ENCODE measurements at places on chromosomes 2 and 18.

- no peak for ATAC-seq
Measured at GRCh38 chr2:44549099-44549471, 187.3 kb downstream of the CAMKMT start.

- ATAC-seq = no peak
Measured at GRCh38 chr2:101114268-101114783, 36.9 kb downstream of the TBC1D8 start.

- no peak for ATAC-seq
Measured at GRCh38 chr2:71736986-71737385, 283.6 kb downstream of the DYSF start.

DNA sequence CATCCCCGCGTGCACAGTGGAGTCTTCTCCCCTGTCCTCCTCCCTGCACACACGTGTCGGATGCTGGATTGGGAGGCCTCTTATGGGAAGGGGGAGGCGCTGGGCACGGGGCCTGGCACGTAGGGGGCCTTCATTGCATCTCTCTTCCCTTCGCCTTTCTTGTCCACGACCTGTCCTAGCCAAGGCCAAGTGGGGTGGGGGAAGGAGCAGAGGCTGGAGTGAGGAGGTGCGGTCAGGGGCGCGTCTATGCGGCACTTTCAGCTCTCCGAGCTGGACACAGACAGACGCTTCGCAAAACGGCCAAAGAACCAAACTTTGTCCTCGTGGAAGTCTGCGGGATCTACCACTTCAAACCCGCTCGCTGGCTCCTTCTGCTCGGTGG is 13.4 kb downstream of the ALPG start:
- ATAC-seq = no peak

- no peak for ATAC-seq
Measured at GRCh38 chr2:141348481-141348880, 782.3 kb downstream of the LRP1B start.

DNA sequence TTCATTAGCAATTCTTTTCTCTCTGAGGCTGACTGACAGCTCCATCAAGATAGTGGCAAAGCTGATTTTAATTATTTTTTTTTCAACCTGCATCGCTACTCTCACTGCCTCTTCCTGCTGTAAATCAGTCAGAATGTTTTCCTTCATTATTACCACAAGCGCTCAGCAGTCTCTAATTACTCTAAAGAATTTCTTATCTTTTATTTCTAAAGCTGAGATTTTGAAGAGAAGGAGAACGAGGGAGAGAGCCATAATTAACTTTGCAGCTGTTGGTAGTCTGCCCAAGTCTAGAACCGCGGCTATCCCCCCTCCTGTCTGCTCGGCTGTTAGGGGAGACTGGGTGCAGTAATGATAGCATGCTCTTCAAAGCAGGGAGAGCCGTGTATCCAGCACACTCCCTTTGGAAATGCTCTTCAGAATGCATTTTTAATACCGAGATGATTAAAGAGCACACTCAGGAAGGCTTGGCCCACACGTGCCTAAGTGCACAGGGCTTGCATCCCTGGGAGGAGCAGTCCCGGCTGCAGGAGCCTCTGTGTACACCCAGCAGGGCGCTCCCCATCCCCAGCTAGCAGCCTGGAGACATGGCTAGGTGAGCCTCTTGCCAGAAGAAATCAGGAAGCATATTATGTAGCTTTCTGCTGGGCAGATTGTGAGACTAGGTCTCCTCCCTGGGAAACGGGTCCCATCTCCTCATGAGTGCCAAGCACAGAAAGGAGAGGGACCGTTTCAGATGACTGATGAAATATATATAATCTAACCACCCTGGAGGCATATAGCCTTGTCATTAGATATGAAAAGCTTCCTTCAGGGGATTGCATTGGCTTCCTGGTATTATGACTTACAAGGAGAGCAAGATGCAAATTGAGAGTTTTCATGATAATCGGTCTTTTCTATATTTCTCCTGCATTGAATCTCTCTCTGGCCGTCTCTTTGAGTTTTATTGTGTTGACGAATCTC is 555.2 kb downstream of the CMPK2 start:
- no peak for ATAC-seq

DNA sequence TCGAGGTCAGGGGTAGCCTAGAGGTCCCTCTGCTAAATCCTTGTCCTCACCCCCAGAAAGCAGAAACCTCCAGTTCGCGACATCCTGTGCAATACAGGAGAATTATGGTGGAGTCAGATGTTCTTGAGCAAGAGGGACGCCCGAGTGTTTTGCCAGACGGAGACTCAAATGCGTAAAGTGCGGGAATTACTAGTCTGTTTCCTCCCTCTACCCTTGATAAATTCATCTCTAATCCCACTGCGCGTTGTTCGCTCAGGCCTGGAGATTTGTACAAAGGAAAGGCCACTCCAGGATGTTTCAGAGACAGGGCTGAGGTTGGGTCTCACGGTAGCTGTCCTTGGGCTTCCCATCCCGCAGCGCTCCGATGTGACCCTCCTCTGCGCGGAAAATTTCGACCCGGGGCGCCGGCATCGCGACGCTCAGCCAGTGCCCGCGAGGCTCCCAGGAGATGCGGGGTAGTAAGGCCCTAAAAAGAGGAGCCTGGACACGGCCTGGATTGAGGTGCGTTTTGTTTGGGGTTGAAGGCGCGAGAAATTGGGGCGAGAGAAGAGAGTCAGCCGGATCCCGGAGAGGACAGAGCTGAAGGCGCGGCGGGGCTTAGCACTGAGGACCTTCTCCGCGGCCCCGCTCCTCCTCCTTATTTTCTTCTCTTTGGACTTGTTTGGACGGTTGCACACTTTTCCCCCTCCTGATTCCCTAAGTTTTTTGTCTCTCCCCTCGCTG is 2.6 kb upstream of the NEUROD1 start:
- no peak for ATAC-seq

GRCh38 chr2:221571551-221572218 is 419 bp downstream of the EPHA4 start:
- ATAC-seq = peak; percentile 7

DNA sequence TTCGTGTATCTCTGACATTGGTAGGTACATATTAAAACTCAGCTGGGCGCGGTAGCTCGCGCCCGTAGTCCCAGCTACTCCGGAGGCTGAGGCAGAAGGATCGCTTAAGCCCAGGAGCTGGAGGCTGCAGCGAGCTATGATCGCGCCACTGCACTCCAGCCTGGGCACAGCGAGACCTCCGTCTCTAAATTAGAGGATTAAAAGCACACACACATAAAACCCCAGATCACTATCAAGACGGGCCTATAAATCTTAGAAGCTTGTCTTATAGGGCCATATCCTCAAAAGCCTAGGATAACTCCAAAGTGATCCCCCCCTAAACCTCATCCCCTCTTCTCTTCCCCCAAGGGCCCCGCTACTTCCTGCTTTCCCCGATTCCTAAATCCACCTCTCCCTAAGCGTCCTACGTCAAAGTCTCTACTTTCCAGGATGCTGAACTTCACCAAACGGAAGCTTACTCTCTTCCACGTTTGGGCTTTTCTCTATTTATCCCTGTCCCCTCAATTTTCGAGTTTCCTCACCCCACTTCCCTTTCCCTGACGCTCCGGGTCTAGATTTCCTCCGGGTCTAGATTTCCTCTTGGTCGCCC is 707 bp downstream of the KRCC1 start:
- ATAC-seq = no peak

DNA sequence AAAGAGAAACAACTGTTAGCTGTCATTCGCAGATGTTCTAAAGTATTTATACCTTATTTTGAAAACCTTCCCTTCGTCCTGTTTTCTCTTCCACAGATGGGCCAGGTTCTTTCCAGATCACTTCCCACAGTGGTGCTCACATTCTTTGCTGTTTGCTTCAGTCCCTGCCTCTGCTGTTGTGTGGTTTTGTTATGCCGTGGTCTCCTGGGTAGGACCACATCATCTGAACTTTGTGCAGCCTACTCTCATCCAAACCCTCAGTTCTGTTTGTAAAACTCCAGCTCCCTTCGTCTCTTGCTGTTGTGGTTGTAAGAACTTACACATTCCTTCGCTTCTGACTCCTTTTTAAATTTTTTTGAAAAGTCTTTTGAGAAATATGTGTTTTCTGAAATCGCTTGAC is 38.1 kb downstream of the ZNF236 start:
- no peak for ATAC-seq

- ATAC-seq = no peak
Measured at GRCh38 chr2:40488101-40488601, 36.3 kb upstream of the SLC8A1 start.

GRCh38 chr2:18721038-18721922 is 131.9 kb upstream of the NT5C1B start:
- ATAC-seq = no peak

GRCh38 chr18:12686100-12686499 is 16.4 kb downstream of the CEP76 start:
- ATAC-seq = no peak

- ATAC-seq = no peak
Measured at GRCh38 chr18:35458677-35459441, 38.9 kb downstream of the INO80C start.

GRCh38 chr2:127103243-127104165 is 3.5 kb downstream of the BIN1 start:
- no peak for ATAC-seq

- ATAC-seq = no peak
Measured at GRCh38 chr18:7789856-7790552, 222.9 kb downstream of the PTPRM start.

GRCh38 chr2:99836690-99837605 is 305.4 kb downstream of the AFF3 start:
- ATAC-seq = no peak

DNA sequence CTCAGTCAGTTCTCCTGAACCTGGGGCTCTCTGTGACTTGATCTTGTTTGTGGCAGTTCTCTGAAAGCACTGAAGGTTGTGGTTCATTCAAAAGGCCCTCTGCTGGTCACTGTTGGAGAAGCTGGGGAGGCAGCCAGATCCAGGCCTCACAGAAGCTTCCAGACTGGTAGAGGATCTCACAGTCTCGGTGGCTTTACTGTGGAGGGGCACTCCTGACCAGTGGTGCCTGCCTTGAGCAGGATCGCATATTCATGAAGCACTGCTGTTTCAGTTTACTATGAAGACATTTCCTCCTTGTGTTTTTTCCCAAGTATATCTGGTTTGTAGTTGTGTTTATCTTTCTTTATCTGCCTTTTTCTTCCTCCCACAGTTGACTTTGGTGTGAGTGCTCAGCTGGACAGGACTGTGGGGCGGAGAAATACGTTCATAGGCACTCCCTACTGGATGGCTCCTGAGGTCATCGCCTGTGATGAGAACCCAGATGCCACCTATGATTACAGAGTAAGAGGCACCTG is 133.9 kb downstream of the MAP4K4 start:
- peak; percentile 62 for ATAC-seq

DNA sequence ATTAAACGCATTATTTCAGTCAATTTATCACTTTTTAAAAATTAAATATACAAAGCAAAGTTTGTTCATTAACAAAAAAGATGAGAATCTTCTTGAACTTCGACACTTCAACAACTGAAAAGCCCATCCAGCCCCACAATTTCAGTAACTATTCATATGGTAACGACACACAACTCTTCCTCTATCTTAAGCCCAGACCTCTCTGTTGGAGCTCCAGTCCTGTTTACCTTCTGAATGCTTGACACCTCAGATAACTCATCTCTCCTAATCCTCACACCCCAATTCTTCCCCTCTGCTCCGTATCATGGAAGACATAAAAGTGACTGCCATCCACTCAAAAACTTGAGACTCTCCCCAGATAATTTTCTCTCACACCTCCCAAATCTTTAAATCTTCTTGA is 12.6 kb downstream of the USP37 start:
- ATAC-seq = no peak

Measured in activated CD4-positive, CD25-positive, alpha-beta regulatory T cell treated with anti-CD3 and anti-CD28 coated beads, Interleukin-2, amount 50 U/mL, for 24 hours (primary cell).